Fibroblast of skin of left biceps (primary cell): ENCODE measurements at places on chromosomes 5 and 9.

GRCh38 chr9:76738402-76738801 is 25.8 kb upstream of the PCA3 start:
- DNase-seq: no peak

DNA sequence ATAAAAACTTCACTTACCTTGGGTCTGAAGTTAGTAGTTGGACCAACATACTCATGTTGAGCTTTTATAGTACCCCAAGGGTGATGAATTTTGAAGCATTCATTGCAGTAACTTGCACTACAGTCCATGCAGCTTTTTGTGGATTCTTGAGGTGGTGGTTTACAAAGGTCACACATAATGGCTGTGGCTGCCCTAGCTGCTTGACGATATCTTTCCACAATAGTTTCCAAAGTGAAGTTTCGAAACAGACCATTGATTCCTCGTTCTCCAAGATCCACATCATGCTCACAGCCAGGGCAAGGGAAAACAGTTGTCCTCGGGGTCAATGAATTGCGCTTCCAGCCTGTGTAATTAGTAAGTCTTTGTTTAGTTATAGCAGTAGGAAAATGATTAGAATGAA is 22.7 kb downstream of the TRIM36 start:
- DNase-seq: no peak

DNA sequence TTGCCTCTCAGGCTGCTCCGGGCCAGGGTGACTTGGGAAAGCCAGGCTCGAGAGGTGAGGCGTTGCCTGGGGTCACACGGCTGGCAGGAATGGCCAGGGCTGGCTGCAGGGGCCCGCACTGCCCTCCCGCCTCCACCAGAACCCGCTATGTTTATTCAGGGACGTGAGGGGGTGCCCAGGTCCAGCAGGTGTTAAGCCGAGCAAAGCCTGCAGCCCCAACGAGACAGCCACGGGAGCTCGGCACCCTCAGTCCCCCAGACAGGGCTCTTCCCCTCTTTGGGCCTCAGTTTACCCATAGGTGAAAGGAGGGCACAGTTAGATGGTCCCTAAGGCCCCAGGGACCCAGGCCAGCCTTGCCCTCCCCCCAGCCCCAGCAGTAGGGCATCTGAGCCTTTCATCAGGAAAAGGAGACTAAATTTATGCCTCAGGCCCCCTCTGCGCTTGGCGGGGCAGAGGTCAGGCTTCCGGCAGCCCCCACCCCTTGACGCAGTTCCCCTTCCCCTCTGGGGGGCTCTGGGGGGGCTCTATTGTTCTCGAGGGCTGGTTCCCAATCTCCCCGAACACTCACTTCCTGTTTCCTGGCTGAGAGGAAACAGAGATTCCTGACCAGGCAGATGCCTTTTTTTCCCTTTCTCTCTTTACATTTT is 7.1 kb upstream of the EGFL7 start:
- no peak for DNase-seq

- DNase-seq: no peak
These were observed 42.8 kb downstream of the SPEF2 start for GRCh38 chr5:35660451-35660850.

DNA sequence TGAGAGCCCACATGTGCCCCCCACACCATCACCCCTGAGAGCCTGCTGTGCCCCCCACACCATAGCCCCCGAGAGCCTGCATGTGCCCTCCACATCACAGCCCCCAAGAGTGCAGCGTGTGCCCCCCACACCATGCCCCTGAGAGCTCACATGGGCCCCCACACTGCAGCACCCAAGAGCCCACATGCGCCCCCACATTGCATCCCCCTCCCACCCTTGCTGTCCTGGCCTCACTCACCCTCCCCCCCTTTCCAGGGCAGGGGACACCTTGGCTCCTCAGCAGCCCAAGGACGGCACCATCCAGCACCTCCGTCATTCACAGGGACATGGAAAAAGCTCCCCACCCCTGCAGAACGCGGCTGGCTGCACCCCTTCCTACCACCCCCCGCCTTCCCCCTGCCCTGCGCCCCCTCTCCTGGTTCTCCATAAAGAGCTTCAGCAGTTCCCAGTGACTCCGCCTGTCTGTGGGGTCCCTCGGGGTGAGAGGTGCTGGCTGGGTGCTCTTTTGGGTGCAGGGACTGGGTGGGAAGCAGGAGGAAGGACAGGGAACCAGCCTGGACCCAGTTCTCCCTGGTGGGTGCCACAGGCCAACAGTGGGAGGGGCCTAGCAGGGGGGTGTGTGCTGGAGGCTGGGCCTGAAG is 5.0 kb downstream of the LCN1 start:
- DNase-seq: no peak

- no peak for DNase-seq
These were observed 56.3 kb downstream of the DAB2IP start for GRCh38 chr9:121707477-121708424.

- DNase-seq: no peak
These were observed 38.9 kb upstream of the NR3C1 start for GRCh38 chr5:143442385-143442784.

- no peak for DNase-seq
These were observed 159.3 kb downstream of the RGS3 start for GRCh38 chr9:113622600-113623400.

GRCh38 chr5:145922059-145922458 is 14.3 kb upstream of the SH3RF2 start:
- no peak for DNase-seq

DNA sequence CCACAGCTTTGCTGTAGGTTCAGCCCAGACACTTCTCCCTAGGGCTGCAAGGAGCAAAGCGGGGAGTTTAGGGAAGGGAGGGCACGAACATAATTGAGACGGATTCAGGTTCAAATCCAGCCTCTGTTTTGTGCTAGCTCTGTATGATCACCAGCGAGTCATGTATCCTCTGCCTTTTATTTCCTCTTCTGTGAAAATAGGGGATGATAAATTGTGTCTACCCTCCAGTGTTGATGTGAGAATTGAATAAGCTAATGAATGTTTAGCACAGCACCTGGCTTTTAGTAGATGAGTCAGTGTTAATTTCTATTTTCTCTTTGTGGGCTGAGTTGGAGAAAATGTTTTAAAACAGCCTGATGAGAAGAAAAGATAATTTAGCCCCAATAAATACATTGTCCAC is 6.2 kb downstream of the MLANA start:
- DNase-seq: no peak

- DNase-seq: no peak
These were observed 15.4 kb downstream of the CCDC69 start for GRCh38 chr5:151208481-151208914.

GRCh38 chr5:167968837-167969236 is 322.6 kb upstream of the WWC1 start:
- DNase-seq: no peak

DNA sequence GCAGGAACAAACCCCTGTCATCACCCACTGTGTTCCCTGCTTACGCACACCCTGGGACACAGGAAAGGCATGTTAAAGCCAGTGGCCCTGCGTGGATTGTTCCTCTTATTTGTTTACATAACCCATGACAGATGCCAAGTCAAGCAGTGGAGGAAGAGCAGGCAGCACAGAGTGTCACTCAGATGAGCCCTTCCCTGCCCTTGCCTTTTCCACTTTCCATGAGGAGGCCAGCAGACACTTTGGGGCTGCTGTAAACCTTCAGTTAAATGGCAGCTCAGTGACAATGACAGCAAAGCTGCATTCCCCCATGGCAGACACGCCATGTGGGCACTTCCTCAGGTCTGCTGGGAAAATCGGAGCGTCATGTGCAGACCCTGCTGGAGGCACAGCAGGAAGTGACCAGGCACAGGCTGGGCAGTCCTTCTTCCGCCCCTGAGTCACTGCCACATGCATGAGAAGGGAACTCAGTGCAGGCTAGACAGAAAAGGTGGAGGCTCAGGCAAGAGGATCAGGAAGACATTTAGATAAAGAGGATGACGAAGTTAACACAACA is 216.8 kb upstream of the PIK3R1 start:
- DNase-seq: no peak

GRCh38 chr5:79759436-79759835 is 69.8 kb downstream of the CMYA5 start:
- DNase-seq: peak; percentile 54

DNA sequence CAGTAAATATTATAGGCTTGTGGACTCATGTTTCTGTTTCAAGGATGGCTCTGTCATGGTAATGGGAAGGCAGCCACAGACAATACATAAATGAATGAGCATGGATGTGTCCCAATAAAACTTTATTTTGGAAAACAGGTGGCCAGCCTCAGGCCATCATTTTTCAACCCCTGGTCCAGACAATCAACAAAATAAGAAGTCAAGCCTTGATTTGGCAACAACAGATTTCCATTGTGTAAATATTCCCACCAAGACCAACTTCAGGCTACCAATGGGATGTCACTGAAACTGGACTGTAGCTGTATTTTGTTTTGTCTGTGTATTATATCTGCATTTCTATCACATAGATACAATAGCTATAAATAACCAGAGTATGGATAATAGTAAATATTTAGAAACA is 20.7 kb upstream of the RLN1 start:
- no peak for DNase-seq

DNA sequence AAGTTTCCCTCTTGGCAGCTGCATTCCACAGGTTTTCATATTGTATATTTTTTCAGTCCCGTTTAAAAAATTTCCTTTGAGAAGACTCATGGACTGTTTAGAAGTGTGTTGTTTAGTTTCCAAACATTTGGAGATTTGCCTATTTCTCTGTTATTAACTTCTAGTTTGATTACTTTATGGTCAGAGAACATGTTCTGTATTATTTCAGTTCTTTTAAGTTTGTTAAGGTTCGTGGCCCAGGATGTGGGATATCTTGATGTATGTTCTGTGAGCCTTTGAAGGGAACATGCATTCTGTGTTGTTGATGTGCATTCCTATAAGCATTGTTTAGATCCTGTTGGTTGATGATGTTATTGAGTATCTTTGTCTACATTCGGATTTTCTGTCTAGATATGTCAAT is 153.6 kb downstream of the CACNA1B start:
- no peak for DNase-seq
